ENCODE measurements at places on chromosomes 13 and 19.
A peak's percentile ranks its signal among the peaks of the same experiment; 100 is the strongest.

DNA sequence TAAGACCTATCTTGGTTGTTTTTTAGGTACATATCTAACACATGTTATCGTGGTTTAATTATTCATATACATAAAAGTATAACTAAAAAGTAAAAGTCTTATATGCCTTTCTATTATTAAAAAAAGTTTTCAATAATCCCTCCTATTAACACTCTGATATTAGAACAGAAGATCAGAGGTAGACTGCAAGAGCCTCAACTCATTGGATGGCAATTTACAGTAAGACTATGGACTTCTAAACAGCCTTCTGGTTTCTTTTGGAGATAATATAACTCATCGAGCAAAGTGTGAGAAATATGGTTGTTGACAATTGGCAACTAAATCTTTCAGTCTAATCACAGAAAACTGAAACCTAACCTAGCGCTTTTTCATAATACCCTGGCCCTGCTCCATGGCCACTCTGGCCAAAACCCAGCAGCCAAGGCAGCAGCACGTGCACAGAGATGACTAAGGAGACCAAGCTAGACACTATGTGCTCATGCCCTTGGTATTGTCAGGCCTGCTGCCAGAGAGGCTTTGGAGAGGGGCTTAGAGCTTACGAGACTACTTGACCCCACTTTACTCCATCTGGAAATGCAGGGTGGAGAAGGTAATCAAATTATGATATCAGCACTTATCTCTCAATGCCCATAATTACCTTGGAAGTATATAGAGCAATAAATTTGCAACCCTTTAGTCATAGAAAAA lies 40.6 kb upstream of the EEF1AKMT1 start:
- DNase-seq = peak; percentile 83

GRCh38 chr13:78060966-78061365 lies 142.3 kb upstream of the EDNRB start:
- DNase-seq = peak; percentile 33

DNA sequence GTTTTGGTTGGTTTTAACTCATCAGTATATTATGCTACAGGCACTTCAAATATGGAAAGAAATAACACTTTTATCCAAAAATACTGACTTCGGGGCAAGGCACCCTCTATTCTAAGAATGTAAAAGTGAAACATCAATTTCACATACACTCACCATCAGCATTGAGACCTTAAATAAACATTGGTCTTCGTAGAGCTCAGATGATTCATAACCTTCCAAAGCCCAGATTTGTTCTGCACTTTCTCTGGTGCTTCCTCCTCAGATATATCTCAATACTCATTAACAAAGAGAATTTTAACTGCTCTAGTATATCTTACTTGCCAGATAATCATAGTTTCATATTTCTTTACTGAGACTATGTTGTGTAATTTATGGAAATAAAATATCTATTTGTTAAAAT lies 794.3 kb downstream of the LIG4 start:
- no peak for DNase-seq

DNA sequence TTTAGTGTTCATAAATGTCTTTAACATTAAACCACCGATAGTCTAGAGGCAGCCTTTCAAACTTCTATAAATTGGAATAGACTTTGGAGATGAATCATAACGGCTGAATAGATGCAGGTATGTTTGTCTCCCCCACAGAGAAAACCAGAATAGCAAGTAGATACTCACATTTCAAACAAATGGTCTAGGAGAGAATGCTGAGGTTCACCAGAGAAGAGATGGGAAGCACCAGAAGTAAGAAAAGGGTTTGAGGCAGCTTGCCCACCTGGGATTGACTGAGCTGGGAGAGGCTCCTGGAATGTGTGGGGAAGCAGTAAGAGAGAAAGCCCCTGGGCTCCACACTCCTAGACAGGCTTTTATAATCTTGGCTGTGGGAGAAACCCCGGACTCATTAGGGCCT lies 6.4 kb downstream of the IGFL3 start:
- DNase-seq = no peak

DNA sequence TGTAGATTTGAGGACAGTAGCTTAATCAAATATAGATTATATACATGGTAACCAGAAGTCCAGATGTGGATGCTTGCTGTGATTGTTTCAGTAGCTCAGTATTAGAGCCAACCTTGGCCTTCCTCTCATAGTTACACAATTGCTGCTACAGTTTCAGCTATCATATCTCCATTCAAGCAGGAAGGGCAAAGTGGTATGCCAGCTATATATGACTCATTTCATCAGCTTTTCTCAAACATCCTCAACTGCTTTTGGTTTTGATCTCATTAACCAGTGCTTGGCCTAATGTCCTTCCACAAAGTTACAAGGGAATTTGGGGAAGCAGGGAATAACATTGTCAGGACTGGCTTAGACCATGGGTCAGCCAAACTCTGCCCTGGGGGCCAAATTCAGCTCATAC lies 73.0 kb upstream of the MAB21L1 start:
- DNase-seq = peak; percentile 58

DNA sequence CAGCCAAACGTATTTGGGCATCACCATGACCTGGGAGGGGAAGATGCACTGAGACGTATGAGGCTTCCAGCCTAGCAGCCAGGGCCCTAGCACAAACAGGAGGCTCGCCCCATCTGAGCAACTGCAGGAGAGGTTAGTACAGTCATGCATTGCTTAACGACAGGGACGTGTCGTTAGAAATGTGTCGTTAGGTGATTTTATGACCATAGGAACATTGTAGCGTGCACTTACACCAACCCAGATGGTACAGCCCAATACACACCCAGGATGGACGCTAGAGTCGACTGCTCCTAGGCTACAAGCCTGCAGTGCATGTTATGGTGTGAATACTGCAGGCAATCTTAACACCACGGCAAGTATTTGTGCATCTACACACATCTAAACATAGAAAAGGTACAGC lies 9.3 kb downstream of the CD177 start:
- no peak for DNase-seq

GRCh38 chr13:91101381-91101780 lies 246.1 kb upstream of the MIR17HG start:
- no peak for DNase-seq

- DNase-seq = no peak
These were observed 685 bp downstream of the GMFG start for GRCh38 chr19:39335168-39335548.

DNA sequence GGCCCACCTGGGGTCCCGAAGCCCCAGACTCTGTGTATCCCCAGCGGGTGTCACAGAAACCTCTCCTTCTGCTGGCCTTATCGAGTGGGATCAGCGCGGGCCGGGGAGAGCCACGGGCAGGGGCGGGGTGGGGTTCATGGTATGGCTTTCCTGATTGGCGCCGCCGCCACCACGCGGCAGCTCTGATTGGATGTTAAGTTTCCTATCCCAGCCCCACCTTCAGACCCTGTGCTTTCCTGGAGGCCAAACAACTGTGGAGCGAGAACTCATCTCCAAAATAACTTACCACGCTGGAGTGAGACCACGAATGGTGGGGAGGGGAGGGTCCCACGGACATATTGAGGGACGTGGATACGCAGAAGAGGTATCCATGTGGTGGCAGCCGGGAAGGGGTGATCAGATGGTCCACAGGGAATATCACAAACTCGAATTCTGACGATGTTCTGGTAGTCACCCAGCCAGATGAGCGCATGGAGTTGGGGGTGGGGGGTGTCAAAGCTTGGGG lies 1.0 kb upstream of the ICAM5 start:
- no peak for DNase-seq

- DNase-seq = no peak
These were observed 2.0 kb upstream of the PIK3R2 start for GRCh38 chr19:18150776-18151624.

- DNase-seq = no peak
These were observed 10.1 kb downstream of the SPC24 start for GRCh38 chr19:11145536-11145924.

GRCh38 chr13:96238861-96239260 lies 149.0 kb downstream of the HS6ST3 start:
- no peak for DNase-seq

- no peak for DNase-seq
These were observed 553.9 kb upstream of the ARGLU1 start for GRCh38 chr13:107121793-107122192.

DNA sequence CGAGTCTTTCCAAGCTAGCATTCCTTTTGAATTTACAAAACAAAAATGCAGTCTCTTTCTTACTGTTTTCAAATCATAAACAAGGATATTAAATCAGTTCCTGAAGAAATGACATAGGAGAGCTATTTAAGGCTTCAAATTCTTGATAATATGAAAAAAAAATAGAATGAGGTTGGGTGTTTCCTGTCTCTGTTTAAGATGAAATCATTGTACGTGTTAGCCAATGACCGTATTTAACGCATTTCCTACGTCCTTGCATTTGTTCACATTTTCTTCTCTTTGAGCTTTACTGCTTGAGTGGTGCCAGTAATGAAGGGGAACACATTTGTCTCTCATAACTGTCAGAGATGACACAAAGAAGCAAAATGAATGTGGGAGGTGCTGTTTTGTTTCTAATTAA lies 821.3 kb downstream of the DIAPH3 start:
- no peak for DNase-seq

DNA sequence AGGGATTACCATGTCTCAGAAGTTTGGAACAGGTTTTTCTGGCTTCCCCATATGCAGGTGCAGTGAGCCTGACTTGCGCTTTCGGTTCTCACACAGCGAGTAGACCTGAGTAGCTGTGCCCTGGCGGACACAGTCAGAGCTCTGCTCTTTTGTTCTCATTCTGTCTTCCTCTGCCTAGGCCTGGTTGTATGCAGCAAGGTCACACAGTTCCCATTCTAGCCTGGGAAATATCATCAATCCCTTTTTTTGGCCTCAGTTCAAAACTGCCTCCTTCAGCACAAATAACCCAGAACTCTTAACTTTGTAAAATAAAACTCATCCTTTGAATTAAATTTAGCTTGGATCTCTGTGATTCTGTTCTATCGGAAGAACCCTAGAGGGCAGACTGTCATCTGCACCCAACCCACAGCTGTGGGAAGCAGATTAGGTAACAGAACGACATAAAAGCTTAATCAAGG lies 10.2 kb downstream of the OXGR1 start:
- DNase-seq = no peak

- no peak for DNase-seq
These were observed 222.4 kb downstream of the UQCRFS1 start for GRCh38 chr19:28990522-28990921.

- no peak for DNase-seq
These were observed 335.5 kb downstream of the TBC1D4 start for GRCh38 chr13:75146436-75146835.

DNA sequence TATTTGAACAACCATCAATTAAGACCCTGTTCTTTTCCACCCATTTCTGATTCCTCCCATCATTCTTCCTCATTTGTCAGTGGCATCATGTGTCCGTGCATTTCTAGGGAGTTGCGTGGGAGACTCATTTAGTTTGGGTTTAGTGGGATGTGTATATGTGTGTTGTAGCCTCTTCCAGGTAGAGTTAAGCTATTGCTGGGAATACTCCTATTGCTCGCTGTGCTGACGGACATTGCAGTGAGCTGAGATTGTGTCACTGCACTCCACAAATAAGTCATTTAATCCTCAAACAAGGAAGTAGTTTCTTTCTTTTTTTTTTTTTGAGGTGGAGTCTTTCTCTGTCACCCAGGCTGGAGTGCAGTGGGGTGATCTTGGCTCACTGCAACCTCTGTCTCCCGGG lies 42.2 kb upstream of the RCBTB2 start:
- DNase-seq = no peak

DNA sequence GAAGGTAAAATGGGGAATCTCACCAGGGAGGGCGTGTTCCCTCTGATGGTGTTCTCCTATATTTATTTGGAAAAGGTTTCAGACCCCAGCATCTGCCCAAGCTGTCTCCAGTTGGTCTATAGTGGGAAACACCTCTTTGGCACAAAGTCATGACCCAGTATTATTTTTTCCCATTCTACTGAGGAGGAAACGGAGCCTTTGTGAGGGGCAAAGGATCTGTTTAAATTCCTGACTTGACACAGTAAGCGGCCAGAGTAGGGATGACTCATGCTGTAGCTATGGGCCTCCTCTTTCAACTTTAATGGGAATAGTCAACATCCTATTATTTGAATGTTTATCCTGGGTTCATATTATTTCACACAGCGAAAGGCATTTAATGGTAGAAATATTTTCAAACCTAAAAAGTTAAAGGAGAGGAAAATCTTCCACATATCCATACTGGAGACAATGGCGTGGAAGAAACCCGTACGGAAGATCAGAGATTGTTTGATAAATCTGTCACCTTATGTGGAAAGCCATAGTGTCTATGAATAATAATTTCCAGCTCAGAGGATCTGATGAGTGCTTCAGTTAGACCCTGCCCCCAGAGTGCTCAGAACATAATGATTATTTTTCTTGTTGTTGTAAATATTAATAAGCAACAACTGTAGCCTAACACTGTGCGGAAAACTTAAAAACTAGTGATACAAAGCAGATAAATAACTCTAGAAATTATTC lies 126.0 kb downstream of the FOXO1 start:
- peak; percentile 81 for DNase-seq

DNA sequence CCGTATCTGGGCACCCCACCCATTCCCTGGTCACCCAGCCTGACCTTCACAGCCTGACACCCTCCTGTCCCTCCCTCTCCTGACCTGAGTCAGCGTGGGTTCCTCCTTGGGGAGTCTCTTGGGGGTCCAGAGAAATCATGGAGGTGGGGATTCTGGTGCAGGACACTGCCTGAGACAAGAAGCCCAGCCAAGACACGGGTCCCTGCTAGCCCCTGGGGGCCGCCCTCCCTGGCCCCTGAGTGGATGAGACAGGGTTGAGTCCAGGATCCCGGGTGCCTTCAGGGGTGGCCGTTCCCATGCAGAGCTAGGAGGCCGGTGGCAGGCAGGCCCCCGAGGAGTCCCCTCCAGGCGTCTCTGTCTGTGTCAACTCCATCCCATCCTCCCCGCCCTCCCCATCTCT lies 1.6 kb downstream of the MAP2K7 start:
- DNase-seq = no peak

DNA sequence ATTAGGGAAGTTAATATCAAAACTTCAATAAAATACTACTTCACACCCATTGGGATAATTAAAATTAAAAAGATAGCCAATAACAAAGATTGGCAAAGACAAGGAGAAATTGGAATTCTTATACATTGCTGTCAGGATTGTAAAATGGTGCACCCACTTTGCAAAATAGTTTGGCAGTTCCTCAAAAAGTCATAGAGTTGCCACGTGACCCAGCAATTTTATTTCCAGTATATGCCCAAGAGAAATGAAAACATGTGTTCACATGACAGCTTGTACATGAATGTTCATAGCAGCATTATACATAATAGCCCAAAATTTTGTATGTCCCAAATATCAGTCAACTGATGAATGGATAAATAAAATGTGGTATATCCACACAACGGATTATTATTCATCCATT lies 3.3 kb downstream of the MBD3L1 start:
- no peak for DNase-seq

GRCh38 chr13:110911880-110912279 lies 3.0 kb downstream of the ANKRD10 start:
- peak; percentile 56 for DNase-seq

GRCh38 chr13:90187478-90188350 lies 1159.8 kb upstream of the MIR17HG start:
- no peak for DNase-seq

GRCh38 chr19:9952276-9952675 lies 16.0 kb upstream of the OLFM2 start:
- DNase-seq = no peak

- DNase-seq = peak; percentile 15
These were observed 556.3 kb upstream of the ARGLU1 start for GRCh38 chr13:107124129-107124718.

- DNase-seq = no peak
These were observed 46.1 kb upstream of the ZNF780A start for GRCh38 chr19:40136818-40137217.
